ENCODE measurements at places on chromosomes 7 and 10. TPM values are rescaled to one million over a fixed set of nuclear protein-coding genes. Genes with fewer than 3 reads are reported as not detected.

TMEM236 gene
- 0.46 TPM for total RNA-seq

OR2A42 gene
- total RNA-seq: not detected

DNA sequence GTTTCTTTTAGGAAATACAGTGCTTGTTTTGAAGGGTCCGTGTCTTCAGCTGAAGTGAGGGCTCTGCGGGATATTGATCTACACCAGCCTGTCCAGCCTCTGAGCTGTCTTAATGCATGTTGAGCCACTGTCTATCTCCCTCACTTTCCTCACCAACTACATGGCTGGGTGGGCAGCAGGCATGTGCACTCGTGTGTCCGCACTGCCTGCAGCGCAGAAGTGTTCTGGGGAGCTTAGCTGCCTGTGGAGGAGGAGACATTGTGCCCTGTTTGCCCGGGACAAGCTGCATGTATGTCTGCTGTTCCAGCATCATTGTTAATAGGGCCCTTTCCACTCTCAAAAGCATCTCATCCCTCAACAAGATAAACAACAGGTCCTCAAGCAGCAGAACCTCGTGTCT, 133.1 kb upstream of the EEPD1 start:
- DNase-seq: no peak

DNA sequence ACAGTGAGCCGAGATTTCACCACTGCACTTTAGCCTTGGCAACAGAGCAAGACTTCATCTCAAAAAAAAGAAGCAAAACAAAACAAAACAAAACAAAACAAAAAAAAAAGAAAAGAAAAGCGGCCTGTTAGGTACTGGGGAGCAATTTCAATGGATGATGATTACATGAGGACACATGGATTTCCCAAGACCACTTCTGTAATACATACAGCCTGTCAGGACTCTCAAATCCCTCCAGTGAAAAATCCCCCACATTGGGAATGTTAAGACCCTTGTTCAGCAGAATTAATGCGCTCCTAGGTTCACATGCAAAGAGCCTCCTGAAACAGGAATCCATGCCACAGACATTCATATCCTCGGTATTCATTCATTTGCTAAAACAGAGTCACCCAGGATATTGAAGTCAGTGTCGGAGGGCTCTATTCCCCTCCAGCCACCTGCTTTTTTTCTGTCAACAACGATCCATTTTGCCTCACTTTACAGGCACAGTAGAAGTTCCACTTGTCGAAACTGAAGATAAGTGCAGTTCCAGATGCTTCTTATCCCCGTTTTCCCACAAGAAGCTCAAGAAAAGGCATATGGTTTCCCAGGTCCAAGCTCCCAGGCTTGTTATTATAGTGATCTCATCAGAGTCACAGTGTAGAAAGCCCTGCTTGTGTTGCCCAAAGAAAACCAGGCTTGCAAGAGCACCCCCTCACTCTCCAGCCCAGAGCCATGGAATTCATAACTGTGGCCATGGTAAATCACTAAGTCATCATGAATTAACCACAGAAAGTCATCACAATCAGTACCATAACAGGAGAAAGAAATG, 20.2 kb downstream of the SLC16A12 start:
- DNase-seq: no peak

- DNase-seq: no peak
These were observed 35.8 kb downstream of the ZFAND2A start for GRCh38 chr7:1124164-1124563.

Measured in mucosa of gallbladder (tissue), 1 donor.